ENCODE measurements at places on chromosomes 2 and 18.
A peak's percentile ranks its signal among the peaks of the same experiment; 100 is the strongest.

DNA sequence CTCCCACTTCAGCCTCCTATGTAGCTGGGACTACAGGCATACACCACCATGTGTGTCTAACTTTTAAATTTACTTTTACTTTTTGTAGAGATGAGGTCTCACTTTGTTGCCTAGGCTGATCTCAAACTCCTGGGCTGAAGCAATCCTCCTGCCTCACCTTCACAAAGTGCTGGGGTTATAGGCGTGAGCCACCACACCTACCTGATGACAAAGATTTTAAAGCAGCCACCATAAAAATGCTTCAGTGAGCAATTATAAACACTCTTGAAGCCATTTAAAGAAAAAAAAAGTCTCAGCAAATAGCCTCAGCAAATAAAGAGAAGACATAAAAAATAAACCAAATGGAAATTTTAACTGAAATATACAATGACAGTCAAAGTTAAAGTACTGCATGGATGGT lies 35.6 kb downstream of the MRPS5 start:
- no peak for DNase-seq

GRCh38 chr2:48107326-48107925 lies 201.1 kb upstream of the FBXO11 start:
- peak; percentile 20 for DNase-seq

- DNase-seq, result no peak
Observed at GRCh38 chr2:8018956-8019355, 662.9 kb upstream of the ID2 start.

GRCh38 chr18:6797171-6797570 lies 67.7 kb downstream of the ARHGAP28 start:
- no peak for DNase-seq

- DNase-seq, result no peak
Observed at GRCh38 chr18:76357174-76357573, 137.9 kb downstream of the ZNF516 start.

DNA sequence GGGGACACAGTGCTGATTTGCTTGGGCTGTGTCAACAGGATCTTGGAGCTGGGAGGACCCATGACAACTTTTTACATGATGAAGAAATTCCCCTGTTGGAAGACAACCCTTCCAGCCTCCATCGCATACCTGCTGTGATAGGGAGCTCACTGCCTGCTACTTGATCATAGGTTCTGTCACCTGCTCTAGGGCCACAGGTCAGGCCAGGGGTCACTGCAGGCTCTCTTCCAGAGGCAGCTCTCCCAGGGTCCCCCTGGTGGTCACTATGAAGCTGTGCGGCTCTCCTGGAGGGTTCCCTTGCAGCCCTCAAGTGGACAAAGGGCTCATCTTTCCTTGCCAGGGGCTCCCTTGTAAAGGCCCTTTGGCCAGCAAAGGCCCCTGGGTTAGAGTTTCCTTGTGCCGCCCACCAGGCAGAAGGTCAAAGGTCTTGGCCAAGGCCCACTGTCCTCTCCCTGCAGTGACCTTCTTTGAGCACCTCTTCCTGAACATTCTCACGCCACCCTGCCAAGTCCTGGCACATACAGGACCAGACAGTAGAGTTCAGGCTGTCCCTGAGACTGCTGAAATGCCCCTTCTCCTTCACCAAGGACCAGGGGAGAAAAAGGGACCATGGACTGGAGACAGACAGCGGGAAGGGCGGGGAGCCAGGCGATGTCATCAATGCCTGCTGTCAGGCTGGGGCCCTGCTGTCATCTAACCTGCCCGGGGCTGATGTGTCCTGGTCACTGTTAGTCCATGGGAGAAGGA lies 345.1 kb downstream of the DYSF start:
- DNase-seq, result no peak
